Pancreas (tissue), 10 donors: ENCODE measurements at places on chromosomes 5 and 9. TPM values are rescaled to one million over a fixed set of nuclear protein-coding genes. Genes with fewer than 3 reads are reported as not detected.

DNA sequence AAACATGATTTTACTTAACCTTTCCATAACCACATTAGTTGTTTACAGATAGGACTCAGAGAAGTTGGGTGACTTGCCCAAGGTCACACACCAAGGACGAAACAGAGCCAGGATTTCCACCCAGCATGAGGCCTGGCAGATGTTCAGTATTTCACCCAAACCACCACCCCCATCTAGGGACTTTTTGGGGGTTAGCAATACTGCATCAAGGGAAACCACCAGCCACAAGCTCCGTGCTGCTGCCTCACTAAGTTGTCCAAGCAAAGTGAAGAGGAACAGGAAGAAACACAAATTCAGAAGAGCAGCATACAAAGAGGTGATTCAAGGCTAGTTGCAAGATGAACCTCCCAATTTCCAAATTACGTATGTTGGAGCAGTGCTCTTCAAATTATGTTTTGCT is 219.6 kb upstream of the RORB start:
- no peak overlapping the region for H3K4me3 ChIP-seq
- no peaks in the 10 kb centered on the region for H3K36me3 ChIP-seq
- no peak overlapping the region for H3K27ac ChIP-seq
- no peaks in the 10 kb centered on the region for H3K4me1 ChIP-seq
- no peak for DNase-seq

- no peak overlapping the region for H3K4me3 ChIP-seq
- DNase-seq, result no peak
- no peaks in the 10 kb centered on the region for H3K27me3 ChIP-seq
- peaks cover 4% of the 10 kb centered on the region for H3K4me1 ChIP-seq
- peak overlapping the region; percentile 52 for H3K27ac ChIP-seq
- H3K36me3 ChIP-seq, result no peaks in the 10 kb centered on the region
Observed at GRCh38 chr5:59487772-59488729, 405.5 kb downstream of the PDE4D start.

The CTSL gene
- 43.9 TPM for total RNA-seq

The TLE1 gene
- total RNA-seq, result 17.5 TPM

The ACOT12 gene
- not detected for total RNA-seq

- no peaks in the 10 kb centered on the region for H3K27me3 ChIP-seq
- no peak overlapping the region for H3K4me3 ChIP-seq
- H3K4me1 ChIP-seq, result no peaks in the 10 kb centered on the region
- DNase-seq, result no peak
- H3K27ac ChIP-seq, result no peak overlapping the region
- no peaks in the 10 kb centered on the region for H3K36me3 ChIP-seq
Observed at GRCh38 chr5:26229848-26230247, 808.5 kb downstream of the CDH9 start.

The TLX3 gene
- not detected for total RNA-seq

DNA sequence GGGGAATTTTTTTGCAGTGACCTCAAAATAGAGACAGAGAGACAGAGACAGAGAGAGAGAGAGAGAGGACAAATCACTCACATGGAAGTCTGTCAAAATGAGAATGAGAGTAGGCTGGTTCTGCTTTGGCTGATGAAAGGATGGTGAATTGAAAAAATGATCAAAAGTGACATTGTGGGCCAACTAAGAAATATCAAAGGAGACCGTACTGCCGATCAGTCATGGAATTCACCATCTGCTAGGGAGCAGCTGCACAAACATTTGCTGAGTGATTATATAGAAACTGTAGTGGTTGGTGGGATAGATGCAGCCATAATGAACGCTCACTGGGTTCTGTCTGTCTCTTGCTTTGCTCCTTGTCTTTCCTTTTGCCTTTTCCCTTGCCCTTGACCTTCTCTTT is 476.6 kb upstream of the SGCD start:
- no peak overlapping the region for H3K27ac ChIP-seq
- no peaks in the 10 kb centered on the region for H3K36me3 ChIP-seq
- no peaks in the 10 kb centered on the region for H3K27me3 ChIP-seq
- DNase-seq, result no peak
- no peak overlapping the region for H3K4me3 ChIP-seq
- no peaks in the 10 kb centered on the region for H3K4me1 ChIP-seq

The FRMPD1 gene
- 0.61 TPM for total RNA-seq

The CDH18 gene
- 0.20 TPM for total RNA-seq

- no peaks in the 10 kb centered on the region for H3K27me3 ChIP-seq
- H3K4me1 ChIP-seq, result peaks cover 6% of the 10 kb centered on the region
- H3K27ac ChIP-seq, result no peak overlapping the region
Observed at GRCh38 chr9:86636519-86636918, 282.3 kb upstream of the TUT7 start.

The TMOD1 gene
- total RNA-seq, result 8.9 TPM

The GABBR2 gene
- not detected for total RNA-seq

- H3K27ac ChIP-seq, result no peak overlapping the region
- H3K27me3 ChIP-seq, result no peaks in the 10 kb centered on the region
- peaks cover 20% of the 10 kb centered on the region for H3K4me1 ChIP-seq
- H3K36me3 ChIP-seq, result no peaks in the 10 kb centered on the region
Observed at GRCh38 chr9:4829969-4830368, 37.2 kb downstream of the RCL1 start.

DNA sequence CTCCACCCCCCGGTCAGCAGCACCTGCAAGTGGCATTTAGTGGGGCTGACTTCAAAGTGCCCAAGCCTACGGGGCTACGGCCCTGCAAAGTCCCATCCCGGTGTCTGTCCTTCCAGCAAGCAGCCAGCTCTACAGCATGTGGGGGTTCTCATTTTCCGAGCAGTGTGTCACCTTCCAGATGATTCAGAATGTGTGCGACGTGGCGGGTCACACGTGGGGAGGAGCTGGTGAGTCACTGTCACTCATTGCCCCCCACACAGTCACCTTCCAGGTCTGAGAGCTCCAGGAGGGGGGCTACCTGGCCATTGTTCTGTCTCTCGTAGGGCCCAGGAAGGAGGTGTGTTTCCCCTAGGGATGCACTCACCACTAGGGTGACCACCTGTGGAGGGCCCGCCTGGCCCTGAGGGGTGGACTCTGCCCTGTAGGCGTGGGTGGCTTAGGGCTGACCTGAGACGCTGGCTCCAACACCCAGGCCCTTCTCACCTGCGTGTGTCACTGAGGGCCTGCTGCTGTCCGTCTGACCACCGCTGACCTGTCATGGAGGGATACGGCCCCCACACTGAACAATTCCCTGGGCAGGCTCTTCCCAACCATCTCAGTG is 70.2 kb downstream of the SEMA4D start:
- H3K36me3 ChIP-seq, result no peaks in the 10 kb centered on the region
- no peak for DNase-seq
- H3K4me3 ChIP-seq, result no peak overlapping the region
- no peaks in the 10 kb centered on the region for H3K27me3 ChIP-seq
- no peak overlapping the region for H3K27ac ChIP-seq

The MEIKIN gene
- total RNA-seq, result not detected

The PCDHA1 gene
- not detected for total RNA-seq

- H3K27ac ChIP-seq, result no peak overlapping the region
- DNase-seq, result peak; percentile 89
- no peaks in the 10 kb centered on the region for H3K27me3 ChIP-seq
Observed at GRCh38 chr5:16178745-16179372, 732 bp downstream of the MARCHF11 start.

GRCh38 chr5:134608555-134608954 is 24.1 kb downstream of the SAR1B start:
- peaks cover 11% of the 10 kb centered on the region for H3K4me1 ChIP-seq
- peaks cover 34% of the 10 kb centered on the region for H3K36me3 ChIP-seq
- no peak overlapping the region for H3K27ac ChIP-seq
- DNase-seq, result no peak
- no peak overlapping the region for H3K4me3 ChIP-seq
- no peaks in the 10 kb centered on the region for H3K27me3 ChIP-seq

GRCh38 chr5:139805545-139805944 is 9.9 kb downstream of the PSD2 start:
- no peaks in the 10 kb centered on the region for H3K36me3 ChIP-seq
- DNase-seq, result peak; percentile 8
- H3K27ac ChIP-seq, result no peak overlapping the region
- no peaks in the 10 kb centered on the region for H3K4me1 ChIP-seq

DNA sequence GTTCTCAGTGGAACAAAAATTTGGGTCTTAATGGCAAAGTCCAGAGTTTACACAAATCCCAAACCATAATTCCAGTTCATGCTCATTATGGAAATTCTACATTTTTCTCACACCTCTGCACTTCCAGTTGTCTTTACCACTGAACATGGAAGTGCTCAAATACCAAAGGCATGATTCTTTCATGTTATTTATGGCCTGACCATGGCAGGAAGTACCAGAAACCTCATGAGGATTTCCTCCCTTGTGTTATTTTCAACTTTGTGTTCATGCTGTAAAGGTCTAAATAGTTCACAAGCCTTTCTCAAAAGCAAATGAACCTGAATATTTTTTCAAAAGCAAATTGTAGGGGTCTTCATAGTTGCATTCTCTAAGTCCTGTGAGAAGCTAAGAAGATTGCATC is 82.0 kb upstream of the ITGA1 start:
- no peaks in the 10 kb centered on the region for H3K27me3 ChIP-seq
- H3K4me3 ChIP-seq, result no peak overlapping the region
- H3K27ac ChIP-seq, result no peak overlapping the region
- H3K4me1 ChIP-seq, result peaks cover 3% of the 10 kb centered on the region
